ENCODE measurements at places on chromosomes 12 and 14. TPM values are rescaled to one million over a fixed set of nuclear protein-coding genes. Genes with fewer than 3 reads are reported as not detected.

CCDC77 gene
- total RNA-seq, result 5.4 TPM

- DNase-seq, result no peak
These were observed 61.5 kb downstream of the IQSEC3 start for GRCh38 chr12:128079-128478.

GRCh38 chr12:124752437-124753227 lies 111.0 kb downstream of the SCARB1 start:
- no peak for DNase-seq

DNA sequence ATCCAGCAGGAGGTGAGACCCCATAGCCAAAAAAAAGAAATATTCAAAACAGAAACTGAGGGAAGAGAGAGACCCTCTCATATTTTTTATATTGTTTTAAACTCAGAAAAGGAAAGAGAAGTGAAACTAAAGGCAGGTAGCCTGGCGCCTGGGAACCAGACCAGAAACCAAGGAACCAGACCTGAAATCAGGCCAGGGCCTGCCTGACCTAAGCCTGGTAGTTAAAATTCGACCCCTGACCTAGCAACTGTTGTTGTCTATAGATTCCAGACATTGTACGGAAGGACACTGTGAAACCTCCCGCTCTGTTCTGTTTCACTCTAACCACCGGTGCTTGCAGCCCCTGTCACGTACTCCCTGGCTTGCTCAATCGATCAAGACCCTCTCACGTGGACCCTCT lies 38.5 kb upstream of the CD163 start:
- no peak for DNase-seq

DNA sequence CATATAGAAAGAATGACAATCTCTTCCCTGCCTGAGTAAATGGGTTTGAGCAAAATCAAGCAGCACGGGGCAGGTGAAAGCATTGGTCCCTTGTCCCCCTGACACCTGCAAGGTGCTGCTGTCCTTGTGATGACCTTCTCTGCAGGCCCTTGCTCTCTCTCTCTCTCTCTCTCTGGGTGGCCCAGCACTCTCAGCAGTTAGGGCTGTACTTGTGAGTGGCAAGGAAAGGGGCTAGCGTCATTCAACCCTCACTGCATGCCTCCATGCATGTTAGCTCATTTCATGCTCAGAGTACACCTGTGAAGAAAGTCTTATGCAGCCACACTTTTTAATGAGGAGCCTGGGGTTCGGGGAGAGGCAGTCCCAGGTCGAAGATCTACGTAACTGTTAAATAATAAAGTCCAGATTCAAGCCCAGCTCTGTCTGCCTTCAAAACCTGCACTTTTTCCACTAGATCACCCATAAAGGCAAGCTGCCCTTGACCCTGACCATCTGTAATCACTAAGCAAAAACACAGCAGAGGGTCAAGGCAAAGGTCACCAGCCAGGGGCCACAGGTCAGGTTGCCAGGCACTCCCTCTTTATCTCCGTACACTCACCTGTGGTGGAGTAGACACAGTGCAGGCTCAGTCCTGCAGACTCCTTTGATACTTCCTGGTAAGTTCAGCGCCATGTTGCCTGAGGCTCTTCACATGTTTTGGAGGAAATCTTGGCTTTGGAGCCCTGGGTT lies 44.9 kb upstream of the CLMN start:
- no peak for DNase-seq

GRCh38 chr14:100887728-100888335 lies 15.7 kb downstream of the RTL1 start:
- DNase-seq, result no peak

- DNase-seq, result no peak
These were observed 68.0 kb downstream of the CCDC88C start for GRCh38 chr14:91349481-91350074.

KCNJ8 gene
- total RNA-seq, result 29.8 TPM

DNA sequence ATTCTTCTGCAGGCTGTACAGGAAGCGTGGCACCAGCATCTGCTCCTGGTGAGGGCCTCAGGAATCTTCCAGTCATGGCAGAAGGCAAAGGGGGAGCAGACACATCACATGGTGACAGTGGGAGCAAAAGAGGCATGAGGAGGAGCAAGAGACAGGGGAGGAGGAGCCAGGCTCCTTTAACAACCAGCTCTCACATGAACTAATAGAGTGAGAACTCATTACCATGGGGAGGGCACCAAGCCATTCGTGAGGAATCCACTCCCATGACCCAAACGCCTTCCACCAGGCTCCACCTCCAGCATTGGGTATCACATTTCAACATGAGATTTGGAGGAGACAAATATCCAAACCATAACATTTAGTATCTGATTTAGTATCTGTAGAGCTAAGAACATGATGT lies 14.7 kb upstream of the TRIM9 start:
- no peak for DNase-seq

DNA sequence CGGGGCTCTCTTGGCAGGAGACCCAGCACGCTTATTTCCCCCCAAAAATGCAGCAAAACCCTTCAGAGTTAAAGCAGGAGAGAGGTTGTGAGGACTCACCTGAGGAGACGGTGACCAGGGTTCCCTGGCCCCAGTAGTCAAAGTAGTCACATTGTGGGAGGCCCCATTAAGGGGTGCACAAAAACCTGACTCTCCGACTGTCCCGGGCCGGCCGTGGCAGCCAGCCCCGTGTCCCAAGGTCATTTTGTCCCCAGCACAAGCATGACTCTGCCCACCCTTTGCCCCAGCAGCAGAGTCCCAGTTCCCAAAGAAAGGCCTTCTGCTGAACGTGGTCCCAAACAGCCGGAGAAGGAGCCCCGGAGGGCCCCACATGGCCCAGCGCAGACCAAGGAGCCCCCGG lies 337.7 kb downstream of the TMEM121 start:
- no peak for DNase-seq

DNA sequence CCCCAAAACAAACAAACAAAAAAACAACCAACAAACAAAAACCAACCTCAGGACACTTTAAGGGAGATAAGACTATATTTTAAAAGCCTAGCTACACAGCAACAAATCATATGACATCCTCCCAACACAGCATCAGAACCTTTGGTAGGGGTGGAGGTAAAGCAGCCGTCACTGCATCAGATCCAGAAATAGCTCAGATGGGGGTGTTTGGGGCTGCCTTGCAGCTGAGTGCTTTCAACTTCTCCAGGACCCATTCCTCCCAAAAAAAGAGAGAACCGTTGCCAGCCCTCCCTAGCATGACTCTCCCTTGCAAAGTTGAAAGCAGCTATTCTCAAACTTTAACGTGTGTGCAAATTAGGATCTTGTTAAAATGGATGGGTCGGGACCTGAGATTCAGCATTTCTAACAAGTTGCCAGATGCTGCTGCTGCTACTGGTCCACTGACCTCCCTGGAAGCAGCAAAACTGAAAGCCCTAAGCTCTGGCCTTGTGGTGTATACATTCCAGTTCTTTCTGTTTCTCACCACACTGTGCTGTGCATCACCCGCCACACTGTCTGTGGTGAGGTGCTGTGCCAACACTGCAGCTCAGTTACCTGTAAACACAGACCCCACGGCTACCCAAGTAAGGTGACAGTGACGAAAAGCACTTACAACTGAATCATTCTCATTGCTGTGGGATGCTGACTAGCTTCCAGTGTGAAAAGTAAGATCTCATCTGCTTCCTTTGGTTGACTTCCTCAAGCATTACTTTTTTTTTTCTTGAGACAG lies 54.0 kb downstream of the SLC38A1 start:
- no peak for DNase-seq

GRCh38 chr14:63248211-63248610 lies 44.0 kb downstream of the RHOJ start:
- DNase-seq, result no peak
